Stimulated activated CD4-positive, alpha-beta T cell treated with anti-CD3 and anti-CD28 coated beads, Interleukin-1b, Interleukin-23, amount 100 ng/mL, for 1 hour (primary cell): ENCODE measurements at places on chromosomes 3 and 15.

GRCh38 chr3:120200493-120201235, 84.4 kb downstream of the GPR156 start:
- no peak for DNase-seq

DNA sequence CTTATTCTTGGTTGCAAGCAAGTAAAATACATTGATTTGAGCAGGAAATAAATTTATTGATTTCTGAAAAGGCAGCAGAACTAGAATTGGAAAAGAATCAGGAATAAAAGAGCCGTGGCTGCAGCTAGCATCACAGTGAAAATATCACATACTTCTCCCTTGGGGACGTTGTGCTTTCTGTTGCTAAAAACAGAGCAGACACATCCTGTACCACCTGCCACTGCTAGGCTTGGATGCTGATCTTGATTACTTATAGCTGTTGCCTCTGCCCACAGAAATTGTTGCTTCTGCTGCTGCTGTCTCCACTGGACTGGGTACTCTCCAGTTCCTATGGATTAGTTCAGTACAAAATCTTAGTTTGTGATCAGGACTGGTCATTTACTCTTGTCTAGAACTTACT, 283.8 kb downstream of the C3orf38 start:
- DNase-seq = no peak

GRCh38 chr15:85005319-85005718, 23.7 kb downstream of the PDE8A start:
- no peak for DNase-seq

DNA sequence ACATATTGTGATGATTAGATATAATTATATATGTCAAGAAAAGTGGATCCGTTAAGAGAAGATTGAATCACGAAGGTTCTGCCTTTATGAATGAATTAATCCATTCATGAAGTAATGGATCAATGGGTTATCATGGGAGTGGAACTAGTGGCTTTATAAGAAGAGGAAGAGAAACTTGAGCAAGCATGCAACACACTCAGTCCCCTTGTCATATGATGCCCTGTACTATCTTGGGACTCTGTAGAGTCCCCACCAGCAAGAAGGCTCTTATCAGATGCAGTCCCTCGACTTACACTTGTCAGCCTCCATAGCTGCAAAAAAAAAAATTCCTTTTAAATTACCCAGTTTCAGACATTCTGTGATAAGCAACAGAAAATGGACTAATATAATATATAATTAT, 301.9 kb downstream of the RAP2B start:
- no peak for DNase-seq

GRCh38 chr3:59180006-59180405, 130.2 kb upstream of the CFAP20DC start:
- DNase-seq = no peak

GRCh38 chr3:23325466-23326065, 122.4 kb downstream of the UBE2E2 start:
- DNase-seq = no peak

DNA sequence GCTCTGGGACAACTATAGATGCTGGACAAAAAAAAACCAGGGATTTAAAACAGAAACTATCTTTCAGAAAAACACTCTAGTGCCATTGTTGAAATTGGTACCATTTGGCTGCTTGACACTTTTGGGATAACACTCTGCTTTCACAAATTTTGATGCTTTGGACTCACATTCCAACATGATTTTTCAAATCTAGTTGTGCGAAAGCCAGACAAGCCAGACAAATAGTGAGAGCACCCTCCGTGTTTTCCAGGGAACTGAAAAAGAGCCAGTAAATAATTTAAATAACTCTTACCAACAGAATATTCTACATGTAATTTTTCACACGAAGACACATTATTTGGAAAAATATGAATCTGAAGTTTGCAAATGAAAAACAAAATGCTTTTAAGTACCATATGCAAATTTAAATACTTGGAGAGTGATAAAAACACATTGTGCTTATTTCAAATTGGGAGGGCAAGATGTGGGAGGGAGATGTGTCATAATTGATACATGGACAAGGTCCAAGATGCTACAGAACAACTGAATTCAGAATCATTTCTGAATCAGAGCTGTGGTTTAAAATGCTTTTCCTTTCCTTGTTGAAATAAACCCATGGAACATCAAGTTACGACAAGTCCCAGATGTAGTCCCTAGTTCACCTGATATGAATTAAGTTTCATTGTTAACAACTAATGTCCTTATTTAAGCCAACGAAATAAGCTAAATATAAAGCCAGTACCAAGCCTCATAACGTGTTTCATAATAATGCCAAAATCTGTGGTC, 144.2 kb upstream of the SOX2 start:
- no peak for DNase-seq

DNA sequence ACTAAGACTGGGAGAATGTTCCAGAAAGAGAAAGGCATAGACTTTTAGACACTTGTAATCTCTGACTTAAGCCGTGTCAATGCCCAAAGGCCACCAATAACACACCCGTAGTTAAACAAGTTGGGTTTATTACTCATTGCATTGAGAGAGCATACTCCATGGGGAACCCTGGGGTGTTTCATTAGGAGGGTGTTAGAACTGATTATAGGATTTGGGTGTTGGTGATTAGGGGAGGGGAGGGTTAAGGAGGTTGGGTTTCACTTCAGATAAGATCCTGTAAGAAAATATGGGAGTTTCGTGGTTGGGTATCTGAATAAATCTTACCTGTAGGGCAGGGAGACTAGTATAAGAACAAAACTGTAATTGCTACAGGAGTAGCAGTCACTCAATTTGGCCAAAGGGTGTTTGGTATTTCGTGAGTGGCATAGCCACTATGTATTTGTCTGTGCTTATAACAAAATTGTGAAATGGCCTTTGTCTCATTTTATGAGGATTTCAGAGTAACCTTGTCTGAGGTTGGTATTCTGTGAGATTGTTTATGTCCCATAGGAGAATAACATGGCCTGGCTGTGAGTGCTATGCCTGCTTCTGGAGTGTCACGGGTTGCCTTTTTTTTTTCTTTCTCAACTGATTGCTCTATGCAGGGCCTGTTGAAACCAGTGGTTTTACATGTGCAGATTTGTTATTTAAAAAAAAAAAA, 2.9 kb downstream of the HACD3 start:
- DNase-seq = no peak

GRCh38 chr3:156360083-156360482, 194.8 kb downstream of the SSR3 start:
- no peak for DNase-seq

GRCh38 chr15:69762373-69763148, 309.9 kb downstream of the RPLP1 start:
- no peak for DNase-seq

DNA sequence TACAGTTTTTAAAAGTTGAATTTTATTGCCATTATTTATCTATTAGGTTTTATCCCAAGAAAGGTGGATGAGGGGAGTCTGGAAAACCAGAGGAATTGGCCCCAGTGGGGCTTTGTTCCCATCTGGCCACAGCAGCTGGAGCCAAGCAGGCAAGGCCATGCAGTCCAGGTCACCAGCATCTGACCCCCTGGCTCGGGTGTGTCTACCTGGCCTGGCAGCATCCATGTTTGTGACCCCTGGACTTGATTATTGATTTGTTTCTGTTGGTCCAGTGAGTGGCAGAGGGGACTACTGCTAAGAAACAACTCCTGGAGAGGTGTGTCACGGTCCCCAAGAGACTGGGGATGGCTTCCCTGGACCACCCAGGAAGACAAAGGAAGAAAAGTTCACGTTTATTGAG, 111.1 kb downstream of the NUP210 start:
- no peak for DNase-seq

DNA sequence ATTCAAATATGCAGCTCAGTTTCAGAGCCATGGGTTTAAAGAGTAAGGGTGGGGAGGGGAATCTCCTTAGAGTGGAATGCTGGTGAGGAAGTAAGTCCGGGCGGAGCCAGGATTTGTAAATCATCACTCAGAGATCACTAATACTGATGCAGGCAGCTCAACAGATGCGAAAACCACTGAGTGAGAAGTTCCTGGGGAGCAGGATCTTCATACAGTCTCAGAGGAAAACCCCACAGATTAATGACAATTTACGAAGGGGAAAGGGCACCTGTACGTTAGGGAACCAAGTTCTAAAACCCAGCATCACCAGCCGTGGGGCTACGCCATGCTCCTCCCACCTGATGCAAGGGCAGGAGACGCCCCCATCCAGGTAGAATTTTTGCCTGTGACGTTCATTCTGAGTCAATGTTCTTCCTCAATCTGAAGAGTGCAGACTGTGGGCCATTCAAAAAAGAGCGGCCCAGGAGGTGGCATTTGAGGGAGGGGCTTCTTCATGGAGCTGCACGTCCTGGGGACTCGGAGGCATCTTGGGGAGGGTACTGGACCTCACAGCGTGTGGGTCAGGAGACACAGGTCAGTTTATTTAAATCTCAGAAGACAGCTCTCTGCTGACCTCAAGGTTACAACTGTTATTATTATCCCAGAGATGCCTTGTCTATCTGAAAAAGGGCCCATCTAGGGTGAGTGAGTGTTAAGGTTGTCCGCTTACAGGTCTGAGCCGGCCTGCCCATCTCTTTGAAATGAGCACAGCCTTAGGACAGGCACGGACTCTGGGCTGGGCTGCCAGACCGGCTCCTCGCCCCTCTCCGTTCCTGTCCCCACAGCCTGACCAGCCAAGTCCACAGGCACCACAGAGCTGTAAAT, 228.0 kb downstream of the XXYLT1 start:
- DNase-seq = no peak

DNA sequence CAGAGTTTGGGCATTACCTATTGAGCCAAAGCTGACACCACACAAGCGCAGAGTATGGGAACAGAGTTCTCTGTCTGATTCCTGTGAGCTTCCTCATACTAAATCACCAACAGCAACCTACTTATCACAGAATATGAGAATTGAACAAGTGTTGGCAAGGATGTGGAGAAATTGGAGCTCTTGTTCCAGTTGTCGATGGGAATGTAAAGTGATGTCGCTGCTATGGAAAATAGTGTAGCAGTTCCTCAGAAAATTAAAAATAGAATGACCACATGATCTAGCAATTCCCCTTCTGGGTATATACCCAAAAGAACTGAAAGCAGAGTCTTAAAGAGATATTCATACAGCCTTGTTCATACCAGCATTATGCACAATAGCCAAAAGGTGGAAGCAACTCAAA, 33.4 kb downstream of the CD86 start:
- no peak for DNase-seq

DNA sequence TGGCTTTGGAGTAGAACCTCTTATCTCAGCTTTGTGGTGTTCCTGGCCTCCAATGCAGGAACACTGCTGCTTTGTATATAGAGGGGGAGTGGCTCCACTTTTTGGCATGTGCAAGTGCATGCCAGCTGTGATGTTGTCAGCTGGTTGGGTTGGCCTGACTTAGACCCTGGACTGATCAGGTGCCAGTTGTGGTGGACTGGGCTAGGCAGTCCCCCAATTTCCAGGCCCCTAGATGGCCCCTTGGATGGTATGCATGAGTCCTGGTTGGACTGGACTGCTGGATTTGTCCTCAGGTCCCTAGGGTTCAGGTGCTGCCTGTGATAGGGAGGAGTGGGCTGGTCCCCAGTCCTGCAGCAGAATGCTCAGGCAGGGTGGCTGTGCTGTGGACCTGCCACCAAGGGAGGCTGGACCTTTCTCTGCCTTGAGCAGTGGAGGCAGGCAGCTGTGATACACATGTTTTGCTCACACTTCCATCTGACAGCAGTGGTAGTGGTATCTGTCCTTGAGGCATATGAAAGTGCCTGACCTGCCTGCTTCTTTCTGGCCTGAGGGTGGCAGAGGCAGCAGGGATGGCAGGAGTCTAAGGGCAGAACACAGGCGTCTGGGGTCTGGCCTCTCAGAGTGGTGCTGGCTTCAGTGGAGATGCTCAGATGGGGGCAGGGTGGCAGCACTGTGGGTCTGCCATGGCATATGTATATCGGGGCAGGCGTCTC, 74.8 kb downstream of the STXBP5L start:
- no peak for DNase-seq

- DNase-seq = no peak
These were observed 46.6 kb downstream of the DPPA2 start for GRCh38 chr3:109269577-109270275.

GRCh38 chr15:69131362-69132220, 28.8 kb upstream of the GLCE start:
- no peak for DNase-seq

- no peak for DNase-seq
These were observed 110.2 kb downstream of the PLCL2 start for GRCh38 chr3:16994854-16995525.

DNA sequence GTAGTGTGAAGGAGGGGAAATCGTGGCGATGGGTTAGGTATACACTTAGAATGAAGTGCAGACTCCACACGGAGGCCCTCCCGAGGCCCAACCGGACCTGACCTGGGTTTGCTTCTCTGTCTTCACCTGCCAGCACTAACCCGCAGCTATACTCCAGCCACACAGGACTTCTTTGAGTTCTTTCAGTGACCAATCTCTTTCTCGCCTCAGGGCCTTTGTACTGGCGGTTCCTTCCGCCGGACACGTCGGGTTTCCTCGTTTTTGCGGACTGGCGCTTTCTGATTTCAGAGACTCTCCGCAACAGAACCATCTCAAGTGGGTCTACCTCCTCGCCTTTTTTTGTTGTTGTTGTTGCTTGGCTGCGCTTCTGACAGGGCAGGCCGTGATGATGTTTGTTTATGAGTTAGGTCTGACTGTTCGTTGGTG, at the start of gene NEIL1:
TSS of gene NEIL1 (plus strand) at position 244 of the 426 bp plus-strand sequence. CDS start 1,867 bp downstream, outside the sequence.
- DNase-seq = no peak

DNA sequence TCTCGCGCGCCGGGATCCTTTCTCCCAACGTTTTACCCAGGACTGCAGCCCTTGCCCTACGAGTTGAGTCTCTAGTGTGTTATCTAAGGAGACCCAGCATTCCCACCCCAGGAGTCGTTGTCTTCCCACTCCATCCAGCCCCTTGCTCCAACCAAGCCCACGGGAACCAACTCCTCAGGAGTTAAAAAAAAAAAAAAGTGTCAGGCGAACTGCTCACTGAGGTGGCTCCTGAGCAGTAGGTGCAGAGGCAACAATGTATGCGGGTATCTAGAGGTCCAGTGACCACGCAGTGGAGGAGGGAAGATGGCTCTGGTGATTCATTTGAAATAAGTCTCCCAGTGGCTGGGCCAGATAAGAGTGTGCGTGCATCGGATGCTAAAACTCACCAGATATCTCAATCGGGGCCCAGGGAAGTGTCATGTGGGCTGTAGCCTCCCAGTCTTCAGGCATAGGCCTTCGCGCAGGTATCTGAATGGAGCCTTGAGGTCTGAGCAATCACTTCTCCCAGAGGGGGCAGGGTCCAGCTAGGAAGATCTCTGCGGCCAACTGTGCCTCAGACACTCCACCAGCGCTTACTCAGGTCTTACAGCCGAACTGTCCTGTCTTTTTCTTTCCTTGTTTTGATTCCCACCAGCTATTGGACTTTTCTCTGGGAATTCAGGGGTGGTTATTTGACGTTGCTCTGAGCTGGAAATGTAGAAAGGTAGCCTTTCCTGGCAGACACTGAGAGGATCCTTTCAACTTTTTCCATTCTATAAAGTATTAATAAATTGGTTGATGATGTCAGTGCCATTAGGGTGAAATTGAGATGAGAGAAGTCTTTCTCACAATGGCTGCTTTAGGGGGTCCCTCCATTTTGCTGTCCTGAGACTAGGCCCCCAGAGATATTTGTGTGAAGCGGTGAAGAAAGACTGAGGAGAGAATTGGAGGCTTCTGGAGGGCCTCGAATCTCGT, 21.0 kb downstream of the ZIC4 start:
- no peak for DNase-seq
